ENCODE measurements at places on chromosomes 2 and 18. TPM values are rescaled to one million over a fixed set of nuclear protein-coding genes. Genes with fewer than 3 reads are reported as not detected.

Gene LAMA3
- total RNA-seq = 8.0 TPM

Gene MC4R
- total RNA-seq = not detected

Gene SCRN3
- total RNA-seq = 29.8 TPM

Gene KCNE4
- under 0.01 TPM for total RNA-seq

Gene KCNG3
- under 0.01 TPM for total RNA-seq

Gene GCKR
- total RNA-seq = 9.6 TPM

Gene SCYGR4
- not detected for total RNA-seq

Gene COPS7B
- 29.3 TPM for total RNA-seq

Gene ADCYAP1
- total RNA-seq = not detected

Gene NDC80
- total RNA-seq = 45.7 TPM

Gene MYOM1
- under 0.01 TPM for total RNA-seq

Gene SFTPB
- total RNA-seq = not detected

Gene EGR4
- not detected for total RNA-seq

Gene SLC38A11
- not detected for total RNA-seq

Gene LYPD1
- 58.1 TPM for total RNA-seq

Gene HES6
- total RNA-seq = 4.8 TPM

Gene STAM2
- total RNA-seq = 34.8 TPM

Gene OR6B2
- total RNA-seq = not detected

Gene FN1
- total RNA-seq = 1,060 TPM

Gene FAM117B
- total RNA-seq = 4.4 TPM

Gene EVX2
- total RNA-seq = not detected

Gene IL1RL2
- 0.07 TPM for total RNA-seq

Gene DLX1
- total RNA-seq = not detected

Gene TBR1
- total RNA-seq = under 0.01 TPM

Gene STEAP3
- 27.9 TPM for total RNA-seq

Gene FBXO48
- total RNA-seq = 0.72 TPM

Gene ZSCAN30
- 24.6 TPM for total RNA-seq

Gene RAB27B
- total RNA-seq = 0.27 TPM

Gene IL36B
- not detected for total RNA-seq

Gene SNTG2
- not detected for total RNA-seq

Gene ME2
- 112 TPM for total RNA-seq
